ENCODE measurements at places on chromosomes 13 and 19. TPM values are rescaled to one million over a fixed set of nuclear protein-coding genes. Genes with fewer than 3 reads are reported as not detected.

IRGC gene
- total RNA-seq = not detected

ZAR1L gene
- not detected for total RNA-seq

C19orf81 gene
- total RNA-seq = 5.1 TPM

KLC3 gene
- total RNA-seq = 0.22 TPM

HOOK2 gene
- total RNA-seq = 41.0 TPM

FFAR3 gene
- total RNA-seq = 8.8 TPM

CD37 gene
- 262 TPM for total RNA-seq

LGALS7 gene
- total RNA-seq = not detected

SLC7A10 gene
- total RNA-seq = not detected

LRFN3 gene
- 8.5 TPM for total RNA-seq

UBE2L5 gene
- total RNA-seq = not detected

DNA sequence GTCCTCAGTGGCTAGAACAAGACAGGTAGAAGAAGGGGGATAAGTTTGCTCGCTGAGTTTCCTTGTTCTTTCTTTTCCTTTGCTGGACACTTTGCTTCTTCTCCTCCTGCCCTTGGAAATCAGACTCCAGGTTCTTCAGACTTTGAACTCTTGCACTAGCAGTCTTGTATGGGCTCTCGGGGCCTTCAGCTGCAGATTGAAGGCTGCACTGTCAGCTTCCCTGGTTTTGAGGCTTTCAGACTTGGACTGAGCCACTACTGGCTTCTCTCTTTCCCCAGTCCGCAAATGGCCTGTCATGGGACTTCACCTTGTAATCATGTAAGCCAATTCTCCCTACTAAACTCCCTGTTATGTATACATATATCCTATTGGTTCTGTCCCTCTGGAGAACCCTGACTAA lies 379.8 kb downstream of the NDFIP2 start:
- no peak overlapping the region for H3K27ac ChIP-seq
- H3K4me3 ChIP-seq = no peak overlapping the region
- H3K4me1 ChIP-seq = no peaks in the 10 kb centered on the region
- no peak for DNase-seq

- H3K4me1 ChIP-seq = peaks cover 37% of the 10 kb centered on the region
- H3K27me3 ChIP-seq = no peaks in the 10 kb centered on the region
- H3K4me3 ChIP-seq = no peak overlapping the region
- H3K36me3 ChIP-seq = peaks cover 30% of the 10 kb centered on the region
- H3K27ac ChIP-seq = no peak overlapping the region
These were observed 27.3 kb upstream of the ZNF254 start for GRCh38 chr19:24059563-24060295.

GRCh38 chr13:73228546-73228945 lies 169.7 kb downstream of the KLF5 start:
- H3K36me3 ChIP-seq = no peaks in the 10 kb centered on the region
- no peak overlapping the region for H3K27ac ChIP-seq
- peaks cover 43% of the 10 kb centered on the region for H3K4me1 ChIP-seq
- H3K27me3 ChIP-seq = peaks cover 15% of the 10 kb centered on the region
- peak; percentile 15 for DNase-seq

DNA sequence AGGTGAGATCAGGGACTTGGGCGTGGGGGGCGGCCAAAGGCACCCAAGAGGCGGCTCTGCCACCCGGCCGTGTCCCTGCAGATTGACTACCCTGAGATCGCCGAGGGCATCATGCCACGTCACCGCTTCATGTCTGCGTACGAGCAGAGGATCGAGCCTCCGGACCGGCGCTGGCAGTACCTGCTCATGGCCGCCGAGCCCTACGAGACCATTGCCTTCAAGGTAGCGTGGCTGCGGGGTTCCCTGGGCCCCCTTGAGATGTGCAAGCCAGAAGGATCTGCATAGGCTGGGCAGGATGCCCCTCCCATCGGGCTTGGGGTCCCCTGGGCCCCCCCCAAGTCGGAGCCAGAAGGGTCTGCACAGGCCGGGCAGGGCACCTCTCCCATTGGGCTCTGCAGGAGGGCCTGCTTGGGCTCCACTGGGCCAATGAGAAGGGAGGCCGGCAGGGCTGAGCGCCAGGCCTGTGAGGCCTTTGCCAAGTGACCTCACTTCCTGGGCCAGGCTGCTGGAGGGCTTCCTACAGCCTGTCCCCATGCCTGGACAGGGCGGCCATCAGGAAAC lies 2.2 kb upstream of the AMH start:
- no peak overlapping the region for H3K4me3 ChIP-seq
- DNase-seq = no peak
- no peak overlapping the region for H3K27ac ChIP-seq
- peaks cover 2% of the 10 kb centered on the region for H3K36me3 ChIP-seq
- H3K4me1 ChIP-seq = peaks cover 6% of the 10 kb centered on the region
- no peaks in the 10 kb centered on the region for H3K27me3 ChIP-seq

DNA sequence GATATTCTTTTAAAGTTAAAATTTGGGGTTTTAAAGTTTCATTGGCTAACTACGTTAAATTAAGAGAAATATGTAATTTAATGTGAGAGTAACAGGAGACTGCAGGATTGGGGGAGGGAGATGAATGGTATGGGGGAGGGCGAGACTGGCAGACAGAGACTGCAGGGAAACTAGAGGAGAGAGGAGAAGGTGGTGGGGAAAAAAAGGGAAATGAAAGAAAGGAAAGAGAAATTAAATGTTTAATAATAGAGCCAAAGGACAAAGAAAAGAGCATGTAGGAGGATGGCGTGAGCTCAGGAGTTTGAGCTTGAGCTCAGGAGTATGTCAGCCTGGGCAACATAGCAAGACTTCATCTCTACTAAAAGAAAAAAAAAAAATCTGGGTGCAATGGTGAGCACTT lies 115.9 kb downstream of the RFC3 start:
- H3K4me1 ChIP-seq = no peaks in the 10 kb centered on the region
- H3K27me3 ChIP-seq = no peaks in the 10 kb centered on the region
- no peak overlapping the region for H3K4me3 ChIP-seq
- H3K27ac ChIP-seq = no peak overlapping the region

DNA sequence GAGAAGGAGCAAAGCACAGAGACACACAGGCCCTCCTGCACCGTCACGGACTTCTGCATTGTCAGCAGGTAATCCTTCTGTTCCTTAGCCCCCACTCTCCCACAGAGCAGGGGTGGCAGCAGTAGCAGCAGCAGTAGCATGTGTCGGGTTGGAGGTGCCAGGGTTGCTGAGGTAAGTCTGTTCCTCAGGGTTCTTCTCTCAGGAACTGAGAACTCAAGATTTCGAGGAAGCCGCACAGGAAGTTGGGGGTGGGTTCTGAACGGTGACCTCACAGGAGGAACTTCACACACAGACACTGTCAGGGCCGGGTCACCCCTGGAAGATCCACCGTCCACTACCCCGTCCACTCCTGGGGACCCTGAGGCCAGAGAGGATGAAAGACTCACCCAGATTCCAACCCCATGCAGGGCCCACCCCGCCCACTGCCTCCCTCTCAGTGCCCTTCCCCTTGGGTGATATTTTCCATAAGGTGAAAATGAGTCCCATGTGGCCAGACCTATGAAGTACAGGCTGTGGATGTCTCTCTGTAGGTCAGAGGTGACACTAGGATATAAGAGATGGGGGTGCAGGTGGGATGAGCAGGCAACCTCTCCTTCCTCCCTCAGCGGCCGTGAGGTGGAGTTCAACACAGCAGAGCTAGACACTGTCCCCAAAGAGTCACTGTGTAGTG lies at the start of gene SIGLEC12:
Gene SIGLEC12 (minus strand): TSS at position 207 of the 670 bp plus-strand sequence. CDS start 67 bp downstream, at position 140.
- peaks cover 23% of the 10 kb centered on the region for H3K27me3 ChIP-seq
- peak within 1 kb of the TSS; percentile 80 for H3K27ac ChIP-seq
- peaks cover 18% of the 10 kb centered on the region for H3K4me1 ChIP-seq
- H3K36me3 ChIP-seq = peaks cover 3% of the 10 kb centered on the region
- peak; percentile 29 for DNase-seq
- peak within 1 kb of the TSS; percentile 84 for H3K4me3 ChIP-seq

GRCh38 chr13:52162279-52163101 lies 3.1 kb upstream of the NEK3 start:
- H3K27ac ChIP-seq = no peak overlapping the region
- no peaks in the 10 kb centered on the region for H3K36me3 ChIP-seq
- DNase-seq = no peak
- H3K4me1 ChIP-seq = peaks cover 15% of the 10 kb centered on the region

DNA sequence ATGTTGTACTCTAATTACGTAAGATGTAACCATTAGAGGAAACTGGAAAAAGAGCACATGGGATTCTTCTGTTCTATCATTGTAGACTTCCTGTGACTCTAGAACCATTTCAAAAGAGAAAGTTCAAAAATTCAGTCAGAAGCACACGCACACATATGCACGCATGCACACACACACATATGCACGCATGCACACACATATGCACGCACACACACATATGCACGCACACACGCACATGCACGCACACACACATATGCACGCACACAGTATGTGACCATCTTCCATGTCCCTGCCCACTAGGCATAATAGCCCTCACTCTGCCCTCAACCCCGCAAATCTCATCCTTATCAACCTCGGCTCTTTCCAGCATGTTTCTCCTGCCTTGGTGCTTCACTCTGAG lies 14.0 kb downstream of the GP6 start:
- peaks cover 13% of the 10 kb centered on the region for H3K36me3 ChIP-seq
- no peak overlapping the region for H3K27ac ChIP-seq
- no peak overlapping the region for H3K4me3 ChIP-seq
- DNase-seq = no peak
- H3K27me3 ChIP-seq = no peaks in the 10 kb centered on the region
- no peaks in the 10 kb centered on the region for H3K4me1 ChIP-seq

DNA sequence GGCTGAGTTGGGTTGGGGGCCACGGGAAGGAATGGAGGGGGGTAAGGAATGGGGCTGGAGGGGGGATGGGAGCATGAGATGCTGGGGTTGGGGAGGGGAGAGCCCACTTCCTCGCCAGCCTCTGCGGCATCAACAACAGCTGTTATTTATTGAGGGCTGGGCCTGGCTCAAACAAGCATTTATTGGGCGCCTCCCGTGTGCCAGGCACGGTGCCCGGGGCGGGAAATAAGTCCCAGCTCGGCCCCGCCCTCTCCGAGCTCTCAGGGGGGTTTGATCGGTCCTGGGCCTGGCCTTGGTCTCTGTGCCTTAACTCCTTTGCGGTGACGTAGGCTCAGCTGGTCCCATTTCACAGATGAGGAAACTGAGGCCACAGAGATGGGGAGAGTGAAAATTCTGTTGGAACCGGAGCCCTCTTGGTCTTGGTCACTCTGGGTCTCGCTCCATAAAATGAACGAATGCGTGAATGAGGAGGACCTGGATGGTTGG lies 919 bp upstream of the ADAMTS10 start:
- peaks cover 49% of the 10 kb centered on the region for H3K4me1 ChIP-seq
- H3K4me3 ChIP-seq = no peak overlapping the region

DNA sequence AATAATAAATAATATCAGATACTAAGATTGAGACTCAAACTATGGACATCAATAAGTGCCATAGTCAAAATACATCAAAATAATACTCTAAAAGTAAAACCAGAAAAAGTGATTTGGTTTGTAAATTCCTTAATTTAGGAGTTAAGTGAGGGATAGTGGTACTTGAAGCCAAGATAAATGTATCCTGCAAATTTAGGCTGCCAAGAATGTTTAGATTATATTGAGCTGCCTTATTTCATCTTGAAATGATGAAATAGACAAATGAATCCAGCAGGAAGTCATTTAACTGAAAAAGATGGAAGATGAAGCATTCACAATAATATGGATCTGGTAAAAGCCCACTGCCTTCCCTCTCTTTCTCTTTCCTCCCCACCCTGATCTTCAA lies 112.3 kb downstream of the LRCH1 start:
- DNase-seq = no peak
- H3K27me3 ChIP-seq = no peaks in the 10 kb centered on the region
- peak overlapping the region; percentile 57 for H3K4me3 ChIP-seq

DNA sequence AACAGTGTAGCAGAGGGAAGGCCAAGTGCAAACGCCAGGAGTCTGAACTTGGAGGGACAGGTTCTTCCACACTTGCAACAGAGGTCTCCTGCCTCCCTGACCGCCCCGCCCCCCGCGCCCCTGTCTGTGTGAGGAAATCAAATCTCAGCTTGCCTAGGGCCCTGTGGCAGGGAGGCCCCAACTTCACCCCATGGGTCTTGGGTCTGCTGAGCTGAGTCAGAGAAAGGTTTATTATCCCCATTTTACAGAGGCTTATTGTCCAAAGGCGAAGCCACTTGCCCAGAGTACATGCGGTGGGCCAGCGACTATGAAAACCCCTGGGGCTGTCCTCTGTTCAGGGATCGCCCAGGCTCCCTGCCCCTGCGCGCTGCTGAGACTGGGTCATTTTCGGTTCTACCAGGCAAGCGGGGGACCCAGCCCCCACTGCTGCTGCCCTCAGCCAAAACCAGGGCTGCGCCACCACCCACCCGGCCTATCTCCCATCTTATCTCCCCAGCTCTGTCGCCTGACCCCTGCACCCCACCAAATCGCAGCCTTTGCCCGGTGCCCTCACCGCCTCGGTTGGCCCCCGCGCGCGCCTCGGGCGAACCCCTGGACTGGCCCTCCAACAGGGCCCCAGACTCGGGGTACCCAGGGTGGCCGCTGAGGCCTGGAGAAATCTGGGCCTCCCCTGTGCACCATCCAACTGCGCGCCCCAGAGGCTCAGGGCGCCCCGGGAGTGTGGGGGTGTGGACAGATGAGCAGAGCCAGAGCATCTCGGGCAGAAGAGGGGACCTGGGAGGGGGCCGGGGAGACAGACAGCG lies 850 bp upstream of the CERS4 start:
- H3K36me3 ChIP-seq = peaks cover 9% of the 10 kb centered on the region
- peaks cover 36% of the 10 kb centered on the region for H3K4me1 ChIP-seq
- H3K4me3 ChIP-seq = peak overlapping the region; percentile 79
- no peaks in the 10 kb centered on the region for H3K27me3 ChIP-seq
- no peak for DNase-seq
- peak overlapping the region; percentile 76 for H3K27ac ChIP-seq

DNA sequence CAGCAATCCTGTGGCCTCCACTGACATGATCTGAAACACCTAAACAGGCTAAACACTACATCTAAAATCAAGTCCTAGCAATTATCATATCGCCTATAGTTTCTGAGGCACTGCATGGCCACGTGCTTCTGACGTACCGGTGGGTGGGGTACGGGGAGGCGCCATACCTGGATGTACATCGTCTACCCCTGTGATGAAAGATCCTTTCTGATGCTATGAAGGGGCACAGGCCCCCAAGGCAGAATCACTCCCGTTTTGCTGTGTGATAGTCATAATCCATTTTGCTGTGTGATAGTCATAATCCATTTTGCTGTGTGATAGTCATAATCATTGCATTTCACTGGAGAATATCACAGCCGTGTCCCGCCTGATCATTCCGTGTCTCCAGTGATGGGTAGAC lies 118.7 kb upstream of the SOX1 start:
- no peak overlapping the region for H3K27ac ChIP-seq
- no peak for DNase-seq
- no peaks in the 10 kb centered on the region for H3K4me1 ChIP-seq
- no peak overlapping the region for H3K4me3 ChIP-seq
- H3K36me3 ChIP-seq = no peaks in the 10 kb centered on the region

Data from activated T-cell treated with anti-CD3 and anti-CD28 coated beads, Interleukin-2, amount 50 U/mL, for 72 hours (primary cell).